ENCODE measurements at places on chromosomes 5 and 9.

- DNase-seq, result peak; percentile 91
These were observed 30.8 kb downstream of the CD180 start for GRCh38 chr5:67165526-67166459.

- no peak for DNase-seq
These were observed 113.8 kb upstream of the VCAN start for GRCh38 chr5:83357621-83358231.

DNA sequence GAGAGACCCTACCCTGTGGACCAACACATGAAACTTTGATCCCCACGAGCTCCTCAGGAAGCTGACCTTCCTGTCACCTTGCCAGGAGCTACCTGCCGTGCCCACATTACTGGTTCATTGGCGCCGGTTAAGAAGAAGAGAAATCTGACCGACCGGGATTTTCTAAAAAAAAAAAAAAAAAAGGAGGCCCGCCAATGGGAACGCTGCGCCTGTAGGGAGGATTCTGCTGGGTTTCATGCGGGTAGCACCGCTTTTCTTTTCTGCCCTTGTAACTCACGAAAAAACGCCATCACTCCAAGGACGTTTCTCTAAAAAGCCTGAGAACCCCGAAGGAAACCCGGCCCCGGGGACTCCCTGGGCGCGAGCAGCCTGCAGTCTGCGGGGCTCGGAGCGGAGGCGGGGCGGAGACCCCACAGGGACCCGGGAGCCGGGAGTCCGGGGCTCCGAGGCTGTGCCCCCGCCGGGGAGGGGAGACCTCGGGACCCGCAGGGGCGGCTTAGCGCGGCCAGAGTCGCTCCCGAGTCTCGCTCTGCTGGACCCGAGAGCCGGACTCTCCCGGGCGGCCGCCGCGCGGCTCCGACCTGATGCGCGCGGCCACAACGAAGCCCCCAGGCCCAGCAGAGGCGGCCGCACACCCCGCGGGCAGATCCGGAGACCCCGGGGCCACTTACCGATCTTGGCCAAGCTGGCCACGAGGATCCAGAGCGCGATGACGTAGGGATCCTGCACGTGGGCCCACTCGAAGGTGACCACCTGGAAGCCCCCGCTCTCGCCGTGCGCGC, 617 bp downstream of the SLC9A3 start:
- peak; percentile 69 for DNase-seq

DNA sequence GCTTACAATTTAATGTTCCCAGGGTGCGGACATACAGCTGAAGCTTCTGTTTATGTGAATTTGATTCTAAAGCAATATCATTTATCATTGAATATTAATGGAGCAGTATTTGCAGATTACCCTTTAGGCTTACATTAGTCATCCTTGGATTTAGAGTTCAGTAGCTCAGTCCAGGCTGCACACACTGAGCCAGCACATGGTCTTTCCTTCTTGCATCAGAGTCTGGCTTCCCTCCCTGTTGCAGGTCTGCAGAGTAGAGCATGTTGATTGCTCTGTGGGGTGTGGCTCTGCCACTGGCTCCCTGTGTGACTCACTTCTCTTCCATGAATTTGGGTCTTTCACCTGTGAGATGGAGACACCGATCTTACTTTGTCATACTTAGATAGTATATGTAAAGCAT, 36.8 kb downstream of the NSG2 start:
- no peak for DNase-seq

DNA sequence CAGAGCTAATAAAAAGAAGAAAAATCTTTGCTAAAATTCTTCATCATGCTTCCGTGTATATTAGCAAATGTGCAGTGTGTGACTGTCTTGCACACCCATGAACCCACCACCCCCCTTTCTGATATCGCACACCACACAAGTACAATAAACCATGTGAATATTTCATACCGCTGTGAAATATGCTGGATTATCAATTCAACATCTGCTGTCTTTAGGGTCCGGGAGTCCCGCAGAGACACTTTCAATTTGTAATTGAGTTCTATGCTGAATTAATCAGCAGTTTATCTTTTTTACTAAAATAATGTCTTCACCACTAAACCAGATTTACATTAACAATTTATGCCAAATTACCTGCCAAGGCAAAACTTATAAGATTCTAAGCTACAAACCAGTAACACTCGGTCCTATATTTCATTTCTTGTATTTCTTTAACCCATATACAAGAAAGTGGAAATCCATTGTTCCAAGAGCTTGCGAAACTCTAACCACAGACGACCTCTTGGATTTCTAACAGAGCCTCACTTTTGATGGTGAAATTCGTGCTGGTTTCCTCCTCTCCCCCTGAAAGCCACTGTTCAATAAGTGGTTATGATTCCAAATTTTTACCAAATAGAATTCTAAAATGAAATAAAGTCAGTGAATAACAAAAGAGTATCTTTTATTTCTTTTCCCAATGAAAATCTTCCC, 44.2 kb downstream of the PSMB7 start:
- DNase-seq, result no peak

DNA sequence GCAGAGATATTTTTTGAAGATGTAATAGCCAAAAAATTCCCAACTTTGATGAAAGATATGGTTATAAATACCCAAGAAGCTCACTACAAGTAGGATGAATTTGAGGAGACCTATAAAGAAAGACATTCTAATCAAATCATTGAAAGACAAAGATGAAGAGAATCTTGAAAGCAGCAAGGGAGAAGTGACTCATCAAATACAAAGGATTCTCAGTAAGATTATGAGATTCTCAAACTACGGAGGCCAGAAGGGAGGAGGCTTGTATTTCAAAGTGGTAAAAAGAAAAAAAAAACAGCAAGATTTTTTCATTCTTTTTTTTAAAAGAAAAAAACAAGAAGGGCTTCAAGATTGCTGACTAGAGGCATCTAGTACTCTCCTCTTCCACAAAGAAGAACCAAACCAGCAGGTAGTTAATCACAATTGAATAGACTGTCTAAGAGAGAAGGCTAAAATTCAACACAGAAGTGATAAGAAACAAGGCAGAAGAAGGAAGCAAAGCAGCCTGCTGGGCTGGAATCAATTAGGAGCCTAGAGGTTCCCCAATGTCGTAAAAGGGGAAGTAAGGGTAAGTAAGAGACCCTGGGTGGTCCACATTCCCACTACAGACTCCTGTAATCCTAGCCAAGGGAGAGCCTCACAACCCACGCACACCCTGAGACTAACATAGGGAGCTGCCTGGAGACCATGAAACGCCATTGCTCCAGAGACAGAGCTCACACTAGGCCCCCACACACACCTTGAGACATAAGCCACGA, 59.1 kb upstream of the NIPAL4 start:
- no peak for DNase-seq

- no peak for DNase-seq
These were observed 17.9 kb downstream of the CSF1R start for GRCh38 chr5:150068472-150068871.

DNA sequence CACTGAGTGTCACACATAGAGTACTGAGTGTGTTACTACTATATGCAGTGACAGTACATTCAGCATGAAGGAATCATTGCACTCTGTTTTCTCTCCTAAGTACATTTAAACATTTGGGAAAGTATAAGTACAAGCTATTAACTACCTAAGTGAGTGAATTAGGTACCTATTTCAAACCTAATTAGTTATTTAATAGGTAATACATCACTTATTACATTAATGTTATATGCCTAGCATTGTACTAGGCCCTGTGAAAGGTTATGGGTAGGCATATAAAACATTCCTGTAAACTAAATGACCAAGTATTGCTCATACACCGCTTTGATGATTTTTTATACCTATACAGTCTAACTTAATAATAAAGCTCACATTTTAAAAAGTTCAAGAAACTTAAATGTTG, 25.7 kb upstream of the PPP3R2 start:
- DNase-seq, result no peak

DNA sequence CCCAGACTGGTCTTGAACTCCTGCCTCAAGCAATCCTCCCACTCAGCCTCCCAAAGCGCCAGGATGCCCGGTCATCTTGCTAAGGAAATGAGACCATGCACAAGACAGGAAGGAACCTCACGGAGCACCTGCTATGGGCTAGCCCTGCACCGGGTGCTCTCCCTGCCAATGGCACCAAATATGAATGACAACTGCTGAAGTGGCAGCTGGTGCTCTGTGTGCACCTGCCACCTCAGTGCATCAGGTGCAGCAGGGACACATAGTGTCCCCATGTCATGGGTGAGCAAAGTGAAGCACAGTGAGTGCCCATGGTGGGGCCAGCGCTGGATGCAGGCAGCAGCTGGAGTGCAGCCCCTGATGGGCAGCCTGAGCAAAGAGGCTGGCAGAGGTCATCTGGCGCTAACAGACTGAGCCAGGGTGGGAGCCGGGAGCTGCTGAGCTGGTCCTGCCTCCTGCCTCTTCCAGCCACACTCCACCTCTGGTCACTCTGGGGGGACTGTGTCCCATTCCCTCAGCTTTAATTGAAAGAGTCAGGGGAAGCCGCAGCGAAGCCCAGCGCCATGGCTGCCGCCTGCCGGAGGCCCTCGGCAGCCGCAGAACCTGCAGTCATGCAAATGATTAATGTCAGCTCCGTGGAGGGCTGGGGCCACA, 46.4 kb downstream of the BARX1 start:
- DNase-seq, result no peak

- no peak for DNase-seq
These were observed 443.3 kb downstream of the DNAH5 start for GRCh38 chr5:13501176-13501575.

GRCh38 chr9:128276574-128277270, 646 bp downstream of the SWI5 start:
- peak; percentile 61 for DNase-seq

- DNase-seq, result peak; percentile 56
These were observed 581.0 kb upstream of the RORB start for GRCh38 chr9:73916016-73916673.

DNA sequence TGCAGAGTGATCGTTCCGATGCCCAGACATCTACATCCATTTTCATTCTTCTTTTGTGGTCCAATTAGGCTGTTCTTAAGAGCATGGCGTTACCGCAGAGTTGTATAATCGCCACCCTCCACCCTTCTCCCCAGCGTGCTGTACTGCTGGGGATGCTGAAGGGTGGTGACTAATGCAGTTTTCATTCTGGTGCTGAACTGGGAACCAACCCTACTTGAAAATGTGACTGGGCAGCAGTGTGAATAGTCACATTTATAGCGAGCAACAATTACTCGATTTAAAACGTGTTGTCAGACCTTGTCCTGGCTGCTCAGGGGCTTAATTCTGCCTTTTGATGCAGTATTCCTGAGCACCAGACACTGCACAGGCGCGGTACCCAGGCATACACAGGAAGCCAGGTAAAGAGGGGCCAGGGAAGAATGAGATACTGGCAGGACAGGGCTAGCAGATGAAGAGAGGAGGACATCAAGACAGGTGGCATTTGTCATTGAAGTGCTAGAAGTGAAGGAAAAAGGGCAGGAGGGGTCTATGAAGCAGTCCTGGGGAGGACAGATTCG, 719 bp upstream of the ISCA1 start:
- no peak for DNase-seq

DNA sequence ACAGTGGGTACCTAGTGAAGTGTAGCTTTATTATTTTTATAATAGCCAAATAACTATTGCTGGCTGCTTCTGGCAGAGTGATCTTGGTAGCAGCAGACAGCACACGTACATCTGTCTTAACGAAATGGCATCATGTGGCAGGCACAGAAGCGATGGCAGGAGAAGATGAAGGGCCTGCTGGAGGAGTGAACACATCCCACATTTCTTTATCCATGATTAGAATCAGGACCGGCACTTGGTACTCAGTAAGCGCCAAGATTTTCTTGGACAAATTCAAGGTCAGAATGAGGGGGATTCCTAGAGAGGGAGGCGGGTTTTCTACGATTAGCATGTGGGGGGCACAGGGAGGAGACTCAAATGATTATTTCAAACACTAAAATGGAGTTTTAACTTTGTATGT, 23.0 kb upstream of the ZNF366 start:
- no peak for DNase-seq

GRCh38 chr9:16010221-16010620, 457.4 kb downstream of the CCDC171 start:
- no peak for DNase-seq

GRCh38 chr5:135335031-135335828, 63.8 kb downstream of the MACROH2A1 start:
- no peak for DNase-seq

- no peak for DNase-seq
These were observed 9.5 kb downstream of the NUDT2 start for GRCh38 chr9:34338665-34339385.

GRCh38 chr5:25863811-25864210, 1174.6 kb downstream of the CDH9 start:
- DNase-seq, result no peak

GRCh38 chr9:126517833-126518356, 95.8 kb upstream of the LMX1B start:
- DNase-seq, result no peak

DNA sequence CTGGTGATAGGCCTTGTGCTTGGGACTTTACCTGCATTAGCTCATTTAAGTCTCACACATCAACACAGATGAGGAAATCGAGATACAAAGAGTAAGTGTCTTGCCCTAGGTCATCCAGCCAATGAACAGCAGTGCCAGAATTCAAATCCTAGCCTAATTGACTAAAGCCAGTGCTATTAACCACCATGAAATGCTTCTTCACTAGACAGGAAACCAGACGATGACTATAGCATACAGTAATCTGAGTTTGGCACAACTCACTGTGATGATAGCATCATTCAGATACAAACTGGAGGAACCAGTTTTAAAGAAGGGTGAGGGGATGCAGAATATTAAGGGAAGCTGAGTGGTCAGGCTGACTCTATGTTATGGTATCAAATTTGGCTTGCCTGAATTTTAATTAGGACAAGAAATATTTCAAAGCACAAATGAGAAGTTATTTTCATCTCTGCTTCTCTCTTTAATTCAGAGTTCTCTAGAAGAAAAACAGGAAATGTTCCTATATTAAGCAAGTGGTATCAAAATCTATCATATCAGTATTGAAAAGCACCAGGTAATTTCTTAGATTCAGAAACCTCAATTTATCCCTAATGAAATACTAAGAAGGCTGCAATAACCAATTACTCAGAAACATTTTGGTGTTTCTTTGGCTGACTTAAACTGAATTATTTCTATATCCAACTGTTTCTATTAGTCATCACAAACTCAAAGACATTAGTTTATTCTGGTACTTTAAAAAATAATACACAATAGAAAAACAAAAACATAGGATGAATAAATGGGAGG, 147.0 kb upstream of the RASA1 start:
- DNase-seq, result no peak

DNA sequence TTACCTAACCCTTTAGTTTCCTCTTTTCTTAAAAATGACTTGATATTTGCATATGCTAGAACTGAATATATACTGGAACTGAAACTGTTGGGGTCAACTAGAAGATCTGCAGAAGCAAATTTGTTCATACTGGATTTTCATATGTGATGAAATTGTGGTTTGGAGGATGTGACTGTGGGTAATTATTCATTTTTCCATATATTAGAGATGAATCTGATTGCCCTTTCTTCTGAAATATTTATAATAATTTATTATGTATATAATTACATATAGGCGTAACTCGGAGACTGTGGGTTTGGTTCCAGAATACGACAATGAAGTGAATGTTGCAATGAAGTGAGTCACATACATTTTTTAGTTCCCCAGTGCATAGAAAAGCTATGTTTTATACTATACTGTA, 149.1 kb downstream of the ATP10B start:
- no peak for DNase-seq

Data from neural progenitor cell (in vitro differentiated cells).